Choroid plexus epithelial cell (primary cell): ENCODE measurements at places on chromosomes 1 and 21.

DNA sequence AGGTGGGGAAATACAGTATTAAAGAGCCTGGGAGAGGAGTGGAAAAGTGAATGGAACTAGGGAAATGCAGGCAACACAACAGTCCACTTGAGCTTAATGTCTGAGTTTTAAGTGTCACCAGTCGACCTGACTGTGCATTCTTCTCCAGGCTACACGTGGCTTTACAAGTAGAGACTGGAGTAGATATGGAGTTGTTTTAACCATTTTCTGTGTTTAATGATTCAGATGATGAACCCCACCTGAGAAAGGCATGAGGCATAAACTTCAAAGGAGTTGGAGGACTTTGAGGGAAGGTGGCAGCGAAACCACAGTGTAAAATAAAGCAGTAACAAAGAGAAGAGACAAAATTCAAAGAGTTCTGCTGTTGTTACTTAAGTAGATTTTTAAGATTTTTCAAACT, 12.6 kb downstream of the FUBP1 start:
- no peak for DNase-seq

DNA sequence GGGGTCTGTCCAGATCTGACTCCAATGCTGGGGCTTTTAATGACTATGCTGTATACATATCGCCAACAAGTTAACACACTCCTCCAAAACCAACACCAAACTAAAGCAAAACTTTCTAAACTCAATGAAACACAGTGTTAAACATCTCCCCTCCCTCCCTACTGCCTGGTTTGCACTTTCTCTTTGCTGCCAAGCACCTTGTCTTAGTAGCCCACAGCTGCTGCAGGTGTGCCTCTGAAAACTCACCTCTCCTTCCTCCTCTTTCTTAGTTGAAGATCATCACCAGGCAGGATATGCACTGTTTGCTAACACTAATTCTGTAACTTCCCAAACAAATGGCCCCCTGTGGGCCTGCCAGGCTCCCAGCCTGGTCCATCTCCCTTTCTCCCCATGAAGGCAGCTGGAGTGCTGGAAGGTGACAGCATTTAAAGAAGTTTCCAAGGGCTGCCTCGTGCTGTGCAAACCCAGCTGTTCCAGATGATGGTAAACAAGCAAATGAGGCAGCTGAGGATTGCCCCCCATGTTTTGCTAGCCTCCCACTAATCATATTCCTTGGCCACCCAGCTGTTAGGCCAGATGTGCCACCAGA, 213.7 kb downstream of the ASTN1 start:
- no peak for DNase-seq

GRCh38 chr1:21607549-21608529, 61.3 kb downstream of the RAP1GAP start:
- DNase-seq, result peak; percentile 87

DNA sequence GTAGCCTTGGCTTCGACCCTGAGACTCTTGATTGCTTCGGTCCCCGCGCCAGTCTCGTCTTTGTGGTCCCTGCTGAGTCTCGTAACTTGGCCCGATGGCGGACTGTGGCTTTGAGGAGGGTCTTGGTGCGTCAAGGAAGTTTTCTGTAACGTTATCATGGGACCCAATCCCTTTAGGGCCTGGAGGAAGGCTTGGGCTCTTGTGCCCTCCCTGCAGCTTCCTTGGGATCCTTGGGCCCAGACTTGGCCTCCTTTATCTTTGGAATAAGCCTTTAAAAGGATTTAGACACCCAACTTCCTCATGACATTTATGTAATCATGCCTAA, 371 bp downstream of the ZMPSTE24 start:
- peak; percentile 30 for DNase-seq

DNA sequence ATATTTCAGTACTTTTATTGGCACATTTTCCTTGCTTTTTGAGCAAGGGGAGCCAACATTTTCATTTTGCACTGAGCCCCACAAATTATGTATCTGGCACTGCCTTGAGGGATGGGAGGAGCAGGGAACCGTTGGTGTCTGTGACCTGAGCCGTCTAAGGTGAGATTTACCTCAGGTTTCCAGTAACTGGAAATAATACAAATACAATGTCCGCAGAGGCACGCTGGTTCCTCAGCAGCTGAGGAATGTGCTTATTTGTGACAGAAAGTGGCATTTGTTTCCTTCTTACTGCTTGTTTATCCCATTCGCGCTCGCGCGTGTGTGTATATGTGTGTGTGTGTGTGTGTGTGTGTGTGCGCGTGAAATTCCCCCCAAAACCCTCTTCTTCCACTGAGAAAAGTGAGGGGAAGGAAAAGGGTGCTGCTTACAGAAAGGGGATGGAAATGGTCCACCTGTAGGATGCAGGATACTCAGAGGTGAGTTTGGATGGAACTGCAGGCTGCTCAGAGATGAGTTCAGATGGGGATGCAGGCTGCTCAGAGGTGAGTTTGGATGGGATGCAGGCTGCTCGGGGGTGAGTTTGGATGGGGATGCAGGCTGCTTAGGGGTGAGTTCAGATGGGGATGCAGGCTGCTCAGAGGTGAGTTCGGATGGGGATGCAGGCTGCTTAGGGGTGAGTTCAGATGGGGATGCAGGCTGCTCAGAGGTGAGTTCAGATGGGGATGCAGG, 30.2 kb upstream of the SLAMF1 start:
- no peak for DNase-seq

DNA sequence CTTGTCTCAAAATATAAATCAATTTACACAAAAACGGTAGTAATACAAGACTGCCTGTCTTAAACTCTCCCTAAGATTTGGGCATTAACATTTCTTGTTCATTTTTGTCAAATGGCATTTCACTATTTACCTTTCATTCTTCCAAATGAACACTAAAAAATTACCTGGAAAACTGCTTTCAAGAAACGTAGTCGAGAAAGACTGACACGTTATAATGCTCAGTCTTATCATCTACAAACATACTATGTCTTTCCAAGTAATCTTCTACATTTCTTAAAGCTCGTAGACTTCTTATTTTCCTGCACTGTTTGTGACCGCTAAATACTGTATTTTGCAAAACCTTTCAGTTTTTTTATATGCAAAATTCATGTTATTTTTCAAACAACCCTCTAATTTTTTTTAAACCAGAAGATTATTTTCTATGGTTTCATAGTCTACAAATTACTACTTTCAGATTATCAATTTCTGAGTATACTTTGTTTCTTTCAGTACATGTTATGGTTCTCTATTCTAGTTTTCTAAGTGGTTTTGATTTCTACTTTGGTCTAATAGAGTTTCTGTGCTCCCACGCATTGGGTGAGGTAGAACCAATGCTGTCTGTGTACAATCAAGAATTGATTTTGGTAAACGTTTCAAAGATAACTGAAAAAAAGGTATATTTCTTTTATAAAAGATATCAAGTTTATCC, 336.4 kb downstream of the SMYD3 start:
- no peak for DNase-seq

- DNase-seq, result no peak
These were observed 35.5 kb upstream of the ZC3H12A start for GRCh38 chr1:37438869-37439343.

DNA sequence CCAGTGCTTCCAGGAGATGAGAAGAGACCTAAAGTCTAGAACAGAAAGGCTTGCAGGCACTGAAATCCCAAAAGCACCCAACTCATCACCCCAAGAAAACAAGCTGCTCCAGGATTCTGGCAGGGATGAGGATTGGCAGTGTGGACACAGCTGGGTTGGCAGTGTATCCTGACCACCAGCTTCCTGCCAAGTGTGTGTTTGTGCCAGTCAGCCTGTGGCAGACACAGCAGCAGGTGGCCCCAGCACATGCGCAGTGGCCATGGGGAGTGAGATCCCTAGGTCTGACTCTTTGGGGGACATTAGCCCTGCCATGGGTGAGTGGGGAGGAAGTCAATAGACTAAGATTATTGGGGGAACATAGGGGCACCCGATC, 8.7 kb upstream of the SNAPIN start:
- no peak for DNase-seq

- DNase-seq, result no peak
These were observed 61.3 kb downstream of the MORN1 start for GRCh38 chr1:2330035-2330434.

GRCh38 chr1:167923324-167924056, 9.6 kb upstream of the ADCY10 start:
- DNase-seq, result no peak

- peak; percentile 19 for DNase-seq
These were observed 63.4 kb upstream of the NEK2 start for GRCh38 chr1:211738691-211739301.

- DNase-seq, result no peak
These were observed 23.8 kb downstream of the ELF3 start for GRCh38 chr1:202034149-202034682.

GRCh38 chr1:58211869-58212268, 334.7 kb downstream of the OMA1 start:
- DNase-seq, result no peak

- DNase-seq, result no peak
These were observed 24.5 kb upstream of the GNPAT start for GRCh38 chr1:231216498-231216897.

DNA sequence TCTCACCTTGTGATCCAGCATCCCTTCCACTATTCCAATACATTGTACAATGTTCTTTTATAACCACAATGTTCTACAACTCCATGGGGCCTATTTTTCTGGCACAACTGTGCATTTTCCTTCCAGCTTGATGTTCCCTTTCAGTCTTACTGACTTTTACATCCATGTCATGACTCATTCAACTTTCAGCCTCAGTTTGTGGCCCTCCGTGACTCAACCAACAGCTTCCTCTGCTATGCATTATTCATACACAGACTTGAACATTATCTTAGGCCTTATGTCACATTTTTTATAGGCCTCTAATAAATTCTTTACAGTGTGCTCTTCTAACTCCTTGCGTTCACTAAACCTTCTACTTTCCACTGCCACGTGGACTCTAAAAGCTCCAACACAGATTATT, 119.4 kb upstream of the PRMT6 start:
- DNase-seq, result peak; percentile 92

- no peak for DNase-seq
These were observed 21.0 kb downstream of the ANGPTL1 start for GRCh38 chr1:178849918-178850317.

DNA sequence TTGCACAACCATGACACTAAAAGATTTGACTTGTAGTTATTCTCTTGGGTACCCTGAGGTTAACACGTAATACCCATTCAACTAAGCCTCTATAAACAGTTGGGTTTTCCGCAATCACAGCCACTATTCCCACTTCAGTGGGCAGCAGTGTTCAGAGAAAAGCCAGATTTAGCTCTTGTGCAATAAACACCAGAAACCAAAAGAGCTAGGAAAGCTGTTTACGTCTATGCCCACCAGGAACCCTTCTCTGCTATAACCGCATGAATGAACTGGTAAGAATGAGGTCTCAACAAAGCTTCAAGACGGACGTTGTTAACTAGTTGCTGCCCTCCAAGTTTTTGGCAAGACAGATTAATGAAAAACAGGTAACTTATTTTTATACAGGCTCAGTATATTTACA, 101.3 kb downstream of the SLC45A1 start:
- DNase-seq, result peak; percentile 86

- DNase-seq, result no peak
These were observed 417.9 kb downstream of the KIF26B start for GRCh38 chr1:245572709-245573108.

DNA sequence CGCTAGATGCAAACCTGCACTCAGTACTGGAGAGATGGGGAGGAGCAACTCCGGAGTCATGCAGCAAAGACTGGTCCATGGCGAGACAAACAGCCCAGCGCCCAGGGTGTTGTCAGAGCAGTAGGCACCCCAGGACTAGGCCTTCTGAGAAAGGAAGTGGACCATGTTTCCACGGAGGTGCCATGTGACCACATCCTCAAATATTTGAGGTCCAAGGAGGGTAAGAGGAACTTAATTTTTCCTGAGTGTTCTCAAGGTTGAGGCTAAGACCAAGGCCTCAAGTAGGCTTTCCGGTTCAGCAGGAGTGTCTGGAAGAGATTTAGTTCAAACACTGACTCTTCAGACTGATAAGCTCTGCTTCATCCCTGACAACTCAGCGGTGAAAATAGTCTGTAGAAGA, 186.2 kb downstream of the RHOU start:
- no peak for DNase-seq

DNA sequence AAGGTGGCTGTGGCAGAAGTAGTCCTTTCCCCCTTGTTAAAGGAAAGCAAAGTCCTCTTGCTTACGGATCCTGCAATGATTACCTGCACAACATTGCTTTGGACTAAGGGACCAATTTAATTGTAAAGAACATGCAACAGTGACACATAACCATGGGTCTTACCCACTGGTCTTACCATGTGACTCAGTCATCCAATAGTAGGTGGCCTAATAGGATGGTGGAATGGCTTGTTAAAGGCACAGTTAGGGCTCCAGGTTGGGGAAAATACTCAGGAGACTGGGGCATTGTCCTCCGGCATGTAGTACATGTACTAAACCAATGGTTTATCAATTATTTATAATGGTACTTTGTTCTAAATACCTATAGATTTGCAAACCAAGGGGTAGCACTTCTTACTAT, 2.1 kb upstream of the YIPF1 start:
- DNase-seq, result no peak

GRCh38 chr1:192491804-192492554, 83.6 kb upstream of the RGS1 start:
- DNase-seq, result peak; percentile 54

DNA sequence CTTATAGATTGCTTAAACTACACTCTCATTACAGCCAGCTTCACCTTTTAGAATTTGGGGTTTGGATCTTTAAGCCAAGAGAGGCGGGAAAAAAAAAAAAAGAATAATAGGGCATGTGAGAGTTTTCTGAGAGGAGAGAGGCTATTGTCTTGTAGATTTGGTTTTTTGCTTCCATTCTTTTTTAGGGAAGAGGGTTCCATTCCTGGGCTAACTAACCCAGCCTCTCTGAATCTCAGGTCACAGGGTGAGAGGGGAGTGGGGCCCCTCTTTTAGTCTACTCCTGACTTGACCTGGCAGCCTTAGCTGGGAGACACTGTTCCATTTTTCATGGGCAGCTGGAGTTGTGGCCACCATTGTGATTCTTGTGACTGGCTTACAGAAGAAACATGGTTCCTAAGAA, 24.2 kb downstream of the PBX1 start:
- DNase-seq, result no peak

DNA sequence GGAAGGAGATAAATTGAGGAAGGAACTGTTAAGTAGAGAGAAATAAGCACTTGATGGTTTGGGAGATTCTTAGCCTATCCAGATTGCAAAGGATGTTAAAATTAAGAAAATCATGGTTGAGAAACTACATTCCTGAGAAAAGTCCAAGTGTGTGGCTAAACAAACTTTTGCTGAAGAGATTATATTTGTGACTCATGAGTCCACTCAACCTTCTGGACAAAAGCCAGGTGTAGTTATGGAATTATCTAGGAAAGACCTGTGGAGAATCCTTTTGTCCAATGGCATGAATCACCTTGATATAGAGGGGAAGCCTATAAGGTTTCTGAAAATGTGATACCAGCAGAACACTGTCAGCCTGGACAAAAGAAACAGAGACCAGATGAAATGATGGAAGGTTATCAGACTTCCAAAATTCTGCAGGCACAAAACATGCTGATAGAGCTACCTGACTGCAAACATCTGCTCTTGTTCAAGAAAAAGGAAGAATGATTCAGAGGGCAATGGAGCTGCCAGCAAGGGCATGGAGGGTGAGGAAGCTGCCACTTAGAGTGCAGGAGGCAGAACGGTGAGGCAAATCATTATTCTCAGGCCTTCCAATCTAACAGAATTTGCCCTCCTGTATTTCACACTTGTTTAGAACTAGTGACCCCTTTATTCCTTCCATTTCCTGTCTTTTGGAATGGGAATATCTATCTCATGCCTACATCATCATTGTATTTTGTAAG, 300.6 kb upstream of the PRMT6 start:
- DNase-seq, result peak; percentile 64

- DNase-seq, result no peak
These were observed 8.9 kb downstream of the FAM229A start for GRCh38 chr1:32353431-32353830.
